ENCODE measurements at places on chromosomes 5 and 9.

DNA sequence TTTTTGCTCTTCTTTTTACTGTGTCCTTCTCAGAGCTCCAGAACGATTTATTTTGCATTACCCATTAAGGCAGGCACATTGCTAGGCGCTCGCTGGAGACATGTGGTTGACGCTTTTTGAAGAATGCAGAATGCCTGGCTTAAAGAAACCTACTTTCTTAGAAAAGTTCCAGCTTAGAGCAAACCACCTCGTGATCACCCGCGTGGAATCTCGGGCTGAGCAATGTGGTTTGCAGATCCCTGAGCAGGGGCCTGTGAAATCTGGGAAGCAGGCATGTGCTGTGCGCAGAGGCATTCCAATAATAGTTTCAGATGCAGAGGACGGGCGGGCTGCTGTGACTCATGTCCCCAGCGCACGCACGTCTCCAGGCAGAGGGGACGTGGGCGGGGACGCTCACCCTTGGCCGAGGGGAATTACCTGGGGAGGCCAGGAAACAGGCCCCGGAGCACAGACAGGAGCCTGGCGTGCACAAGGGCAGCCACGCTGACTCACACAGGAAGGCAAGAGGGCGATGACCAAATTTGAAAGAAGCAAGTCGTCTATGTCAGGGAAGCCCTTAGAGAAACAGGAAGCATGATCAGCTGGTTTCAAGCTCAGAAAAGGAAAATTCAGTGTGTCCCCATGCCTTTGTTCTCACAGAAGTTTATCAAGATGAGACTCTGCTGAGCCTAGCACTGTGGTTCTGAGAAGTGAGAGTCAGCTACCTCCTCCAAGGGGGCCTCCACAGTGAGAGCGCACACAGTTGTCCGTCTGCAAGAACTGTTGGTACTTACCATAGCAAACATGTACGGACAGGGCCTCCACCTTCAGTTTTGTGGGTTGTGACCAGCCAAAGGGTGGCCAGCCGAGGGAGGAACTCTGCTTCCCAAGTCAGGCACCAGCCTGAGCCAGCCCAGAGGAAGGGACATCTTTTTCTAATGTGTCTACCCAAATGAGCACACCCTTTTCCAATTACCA is 218.6 kb downstream of the PIK3R1 start:
- DNase-seq, result peak; percentile 94

DNA sequence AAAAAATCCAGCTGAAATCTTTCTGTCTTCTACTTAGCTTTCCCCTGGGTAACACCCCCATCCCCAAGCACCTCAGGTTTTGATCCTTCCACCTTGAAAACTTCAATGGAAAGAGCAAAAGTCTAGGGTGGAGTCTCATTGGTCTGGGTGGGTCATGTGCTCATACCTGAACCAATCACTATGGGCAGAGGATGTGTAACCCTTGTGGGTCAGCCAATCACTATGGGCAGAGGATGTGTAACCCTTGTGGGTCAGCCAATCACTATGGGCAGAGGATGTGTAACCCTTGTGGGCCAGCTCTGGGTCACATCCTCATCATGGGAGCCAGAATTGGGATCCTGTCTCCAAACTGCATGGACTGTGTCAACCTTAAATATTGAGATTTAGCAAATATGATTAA is 18.5 kb downstream of the NAIF1 start:
- DNase-seq, result no peak

DNA sequence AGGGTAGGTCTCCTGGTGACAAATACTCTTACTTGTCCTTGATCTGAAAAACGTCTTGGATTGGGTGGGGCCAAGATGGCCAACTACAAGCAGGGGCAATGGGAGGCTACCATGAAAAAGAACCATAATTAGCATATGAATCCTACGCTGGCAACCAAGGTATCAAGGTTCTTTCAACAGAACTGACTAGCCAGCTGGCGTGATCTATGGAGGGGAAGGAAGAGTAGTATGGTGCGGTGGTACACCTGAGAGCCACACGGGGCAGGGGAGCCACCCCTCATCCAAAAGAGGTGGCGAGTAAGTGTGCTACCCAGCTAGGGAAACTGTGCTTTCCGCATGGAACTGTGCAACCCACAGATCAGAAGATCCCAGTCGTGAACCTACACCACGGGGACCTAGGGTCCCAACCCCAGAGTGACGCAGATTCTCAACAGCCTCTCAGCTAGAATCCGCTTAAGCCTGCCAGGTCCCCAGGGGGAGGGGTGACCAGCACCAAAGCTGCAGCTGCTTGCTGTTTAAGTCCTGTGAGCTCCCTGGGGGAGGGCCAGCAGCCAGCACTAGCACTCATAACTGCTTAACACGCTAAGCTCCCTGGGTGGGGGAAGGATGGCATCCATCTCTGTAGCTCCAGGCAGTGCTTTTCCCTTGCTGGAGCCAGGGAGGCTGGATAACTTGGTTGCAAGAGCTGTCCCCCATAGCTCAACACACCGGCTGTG is 334.8 kb downstream of the FBXL17 start:
- no peak for DNase-seq

- DNase-seq, result no peak
These were observed 220.7 kb downstream of the DRD1 start for GRCh38 chr5:175223291-175223690.

GRCh38 chr9:93376411-93376810 is 75.1 kb upstream of the FAM120A start:
- no peak for DNase-seq

DNA sequence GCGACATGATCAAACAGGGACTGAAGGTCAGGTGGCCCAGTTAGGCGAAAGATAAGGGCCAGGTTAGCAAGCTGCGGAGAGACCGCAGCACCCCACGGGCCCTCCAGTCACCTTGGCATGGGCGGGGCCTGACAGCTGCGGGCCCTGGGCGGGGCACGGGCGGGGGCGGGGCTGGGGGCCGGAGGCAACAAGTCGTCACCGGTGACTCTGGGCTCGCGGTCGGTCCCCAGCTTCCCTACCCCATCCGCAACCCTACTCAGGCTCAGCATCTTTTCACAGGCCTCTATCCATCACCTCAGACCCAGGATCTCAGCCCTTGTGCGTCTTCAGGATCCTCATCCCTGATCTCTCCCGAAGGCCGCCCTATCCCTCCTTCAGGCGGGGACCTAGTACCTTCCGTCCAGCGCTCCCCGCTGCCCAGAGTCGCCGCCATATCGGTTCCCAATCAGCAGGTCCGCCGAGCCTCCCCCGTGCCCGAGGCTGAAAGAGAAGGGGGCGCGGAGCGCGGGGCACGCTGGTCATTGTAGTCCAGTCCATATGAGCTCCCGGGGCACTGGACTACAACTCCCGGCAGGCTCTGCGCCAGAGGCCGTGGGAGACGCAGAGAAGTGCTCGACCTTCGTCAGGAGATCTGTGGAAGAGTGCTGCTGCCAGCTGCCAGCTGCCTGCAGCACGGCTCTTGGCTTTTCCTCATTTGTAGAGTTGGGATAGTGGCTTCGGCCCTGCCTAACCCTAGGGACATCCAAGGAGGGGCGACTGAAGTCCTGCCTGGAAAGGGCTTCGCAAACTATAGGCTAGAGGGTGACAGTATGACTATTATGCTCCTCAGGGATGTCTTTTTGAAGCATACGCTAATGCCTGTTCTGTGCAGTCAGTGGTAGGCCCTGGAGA is at the start of gene DNAJC18:
Gene DNAJC18 (minus strand): TSS at position 513 of the 891 bp plus-strand sequence. CDS start 80 bp downstream, at position 433.
- peak; percentile 93 for DNase-seq

- no peak for DNase-seq
These were observed 382.8 kb upstream of the WWC1 start for GRCh38 chr5:167908606-167909005.

DNA sequence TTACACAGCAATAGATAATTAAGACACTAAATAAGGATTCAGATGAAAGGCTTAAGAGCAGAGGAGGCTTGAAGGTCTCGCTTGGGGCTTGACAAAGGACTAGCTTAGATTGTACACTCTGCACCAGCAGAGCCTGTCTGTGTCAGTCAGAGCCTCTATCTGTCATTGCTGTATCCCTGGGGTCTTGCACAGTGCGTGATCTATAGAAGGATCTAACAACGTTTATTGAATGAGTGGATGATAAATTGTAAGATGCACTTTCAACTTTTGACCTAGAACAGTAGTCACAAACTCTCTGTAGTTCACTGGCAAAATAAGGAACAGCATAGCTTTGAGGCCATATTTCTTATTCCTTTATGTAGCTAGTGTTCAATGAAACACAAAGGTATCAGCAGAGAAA is 173.5 kb downstream of the ENTREP1 start:
- no peak for DNase-seq

DNA sequence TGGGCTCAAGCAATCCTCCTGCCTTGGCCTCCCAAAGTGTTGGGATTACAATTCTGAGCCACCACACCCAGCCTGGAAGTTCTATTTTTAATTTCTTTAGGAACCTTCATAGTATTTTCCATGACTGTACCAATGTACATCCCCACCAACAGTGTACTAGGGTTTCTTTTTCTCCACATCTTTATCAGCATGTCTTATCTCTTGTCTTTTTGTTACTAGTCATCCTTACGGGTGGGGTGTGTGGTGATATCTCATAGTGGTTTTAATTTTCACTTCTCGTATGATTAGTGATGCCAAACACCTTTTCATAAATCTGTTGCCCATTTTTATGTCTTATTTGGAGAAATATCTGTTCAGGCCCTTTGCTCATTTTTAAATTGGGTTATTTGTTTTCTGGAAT is 123.0 kb upstream of the MEF2C start:
- DNase-seq, result no peak

GRCh38 chr9:70036641-70037040 is 7.0 kb upstream of the MAMDC2 start:
- DNase-seq, result no peak

DNA sequence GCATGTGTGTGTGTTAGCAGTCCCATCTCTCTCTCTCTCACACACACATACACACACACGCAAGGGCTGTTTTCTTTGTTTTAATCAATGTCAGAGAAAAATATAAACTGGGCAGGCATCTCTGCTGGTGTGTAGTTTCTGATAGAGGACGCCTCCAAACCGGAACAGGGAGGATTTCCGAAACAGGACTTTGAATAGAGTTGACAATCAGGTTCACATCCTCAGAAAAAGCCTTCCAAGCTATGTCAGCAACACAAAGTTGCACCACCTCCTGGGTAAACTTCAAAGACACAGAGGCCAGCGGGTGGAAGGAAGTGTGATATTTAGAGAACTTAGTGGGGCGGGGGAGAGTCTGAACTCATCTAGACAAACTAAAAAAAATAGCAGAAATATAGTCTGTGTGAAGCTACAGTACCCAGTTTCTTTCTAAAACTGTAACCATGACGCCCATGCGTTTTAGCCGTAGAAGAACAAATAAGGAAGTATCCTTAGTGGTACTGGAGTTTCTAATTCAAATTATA is 1.2 kb downstream of the ST8SIA4 start:
- DNase-seq, result peak; percentile 53

DNA sequence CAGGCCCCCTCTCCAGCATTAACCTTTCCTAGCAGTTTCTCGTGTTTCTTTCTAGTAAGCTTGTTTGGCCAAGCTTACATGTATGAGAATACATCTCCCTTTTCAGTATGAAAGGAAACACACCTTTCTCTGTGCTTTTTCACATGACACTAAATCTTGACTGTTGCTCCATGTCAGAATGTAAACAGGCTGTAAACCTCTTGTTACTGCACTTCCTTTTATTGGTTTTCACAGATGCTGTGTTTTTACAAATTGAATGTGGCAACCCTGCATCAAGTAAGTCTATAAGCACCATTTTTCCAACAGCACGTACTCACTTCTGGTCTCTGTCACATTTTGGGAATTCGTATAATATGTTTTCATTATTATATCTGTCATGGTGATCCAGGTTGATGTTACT is 2.2 kb upstream of the CANX start:
- DNase-seq, result no peak

- DNase-seq, result no peak
These were observed 1.4 kb upstream of the CIZ1 start for GRCh38 chr9:128192601-128193371.
